ENCODE measurements at places on chromosomes 1 and 21. TPM values are rescaled to one million over a fixed set of nuclear protein-coding genes. Genes with fewer than 3 reads are reported as not detected.

DNA sequence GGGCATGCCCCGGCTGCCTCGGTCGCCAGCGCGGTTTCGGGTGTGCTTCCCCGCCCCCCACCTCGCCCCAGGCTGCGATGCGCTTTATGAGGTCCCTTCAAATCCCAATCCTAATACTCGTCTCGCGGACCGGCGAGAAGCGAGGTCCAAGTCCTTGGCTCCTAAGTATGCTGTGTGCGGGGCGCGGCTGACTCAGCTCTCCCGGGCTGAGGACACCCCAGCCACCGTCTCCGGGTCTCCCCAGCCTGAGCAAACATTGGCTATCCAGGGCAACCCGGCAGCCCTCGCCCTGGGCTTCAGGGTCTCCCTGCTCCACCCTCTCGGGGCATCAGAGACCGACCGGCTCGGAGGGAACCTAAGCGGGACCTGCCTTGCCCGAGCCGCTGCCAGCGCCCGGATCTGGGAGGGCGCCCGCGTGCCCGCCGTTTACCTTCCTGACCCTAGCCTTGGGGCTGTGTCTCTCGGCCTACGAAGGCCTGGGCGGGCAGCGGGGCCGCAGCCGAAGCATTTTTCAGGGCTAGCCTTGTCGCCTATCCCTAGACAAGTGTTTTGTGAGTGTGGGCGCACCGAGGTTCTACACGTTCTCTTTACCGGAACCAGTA is 1.2 kb downstream of the ITPKB start:
- peaks cover 63% of the 10 kb centered on the region for H3K4me1 ChIP-seq
- no peaks in the 10 kb centered on the region for H3K27me3 ChIP-seq
- H3K36me3 ChIP-seq = no peaks in the 10 kb centered on the region

- H3K27me3 ChIP-seq = no peaks in the 10 kb centered on the region
- DNase-seq = no peak
- H3K4me1 ChIP-seq = peaks cover 12% of the 10 kb centered on the region
- H3K4me3 ChIP-seq = no peak overlapping the region
Observed at GRCh38 chr1:157115851-157116736, 16.5 kb upstream of the ETV3L start.

- DNase-seq = no peak
- no peaks in the 10 kb centered on the region for H3K36me3 ChIP-seq
- no peak overlapping the region for H3K27ac ChIP-seq
- H3K4me3 ChIP-seq = no peak overlapping the region
- H3K4me1 ChIP-seq = no peaks in the 10 kb centered on the region
Observed at GRCh38 chr1:171613282-171613681, 8.8 kb upstream of the MYOCOS start.

- peak; percentile 29 for DNase-seq
- no peaks in the 10 kb centered on the region for H3K36me3 ChIP-seq
- H3K4me3 ChIP-seq = no peak overlapping the region
- H3K27ac ChIP-seq = peak overlapping the region; percentile 66
- H3K4me1 ChIP-seq = peaks cover 42% of the 10 kb centered on the region
Observed at GRCh38 chr1:44724296-44724954, 6.5 kb downstream of the RNU5D-1 start.

TRAF3IP3 gene
- 257 TPM for total RNA-seq

CAMSAP2 gene
- 2.1 TPM for total RNA-seq

DMRTA2 gene
- not detected for total RNA-seq

LHX8 gene
- not detected for total RNA-seq

All from B cell (primary cell).